Hypothalamus (tissue), 51 donors: ENCODE measurements at places on chromosomes 7 and 10.
A peak's percentile ranks its signal among the peaks of the same experiment; 100 is the strongest.

- no peak for DNase-seq
These were observed 886.4 kb upstream of the LRRN3 start for GRCh38 chr7:110204527-110204926.

DNA sequence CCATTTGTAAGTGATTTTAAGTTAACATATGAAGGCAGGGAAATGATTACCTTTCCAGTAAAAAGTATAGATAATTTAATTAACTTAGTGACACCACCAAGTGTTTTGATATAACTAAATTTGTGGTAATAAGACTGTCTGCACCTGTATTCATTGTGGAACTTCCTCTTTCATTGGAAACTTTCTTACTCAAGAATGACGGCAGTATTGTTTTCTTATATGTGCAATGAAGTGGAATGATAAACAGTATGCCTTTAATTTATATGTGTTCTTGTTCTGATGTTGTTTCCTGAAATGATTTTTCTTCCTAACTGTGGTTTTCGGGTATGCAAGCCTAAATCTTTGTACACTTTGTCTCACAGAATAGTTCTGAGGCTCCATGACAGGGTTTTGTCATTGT is 46.4 kb downstream of the CASD1 start:
- no peak for DNase-seq

DNA sequence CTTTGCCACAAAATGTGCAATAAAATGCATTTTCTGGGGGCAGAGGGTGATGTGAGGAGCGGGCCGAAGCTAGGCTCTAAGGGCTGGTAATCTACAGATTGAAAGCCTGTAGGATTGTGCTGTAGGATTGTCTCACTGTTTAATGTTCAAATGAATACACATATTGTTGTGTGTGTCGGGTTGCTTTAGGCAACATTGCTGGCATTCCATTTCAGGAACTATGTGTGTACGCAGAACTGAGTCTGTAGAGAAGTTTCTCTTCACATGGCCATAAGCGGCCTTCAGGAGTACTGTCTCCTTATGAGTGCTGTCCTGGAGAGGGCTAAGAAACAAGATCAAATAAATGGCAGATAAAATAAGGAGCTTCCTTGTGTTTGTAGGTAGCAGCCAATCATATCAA is 540.2 kb downstream of the GATA3 start:
- DNase-seq, result no peak

- peak; percentile 25 for DNase-seq
These were observed 31.7 kb downstream of the CYCS start for GRCh38 chr7:25093268-25093826.

- DNase-seq, result peak; percentile 81
These were observed 39.2 kb downstream of the XPNPEP1 start for GRCh38 chr10:109883859-109884771.

GRCh38 chr7:127758845-127759244 is 106.9 kb downstream of the SND1 start:
- no peak for DNase-seq

DNA sequence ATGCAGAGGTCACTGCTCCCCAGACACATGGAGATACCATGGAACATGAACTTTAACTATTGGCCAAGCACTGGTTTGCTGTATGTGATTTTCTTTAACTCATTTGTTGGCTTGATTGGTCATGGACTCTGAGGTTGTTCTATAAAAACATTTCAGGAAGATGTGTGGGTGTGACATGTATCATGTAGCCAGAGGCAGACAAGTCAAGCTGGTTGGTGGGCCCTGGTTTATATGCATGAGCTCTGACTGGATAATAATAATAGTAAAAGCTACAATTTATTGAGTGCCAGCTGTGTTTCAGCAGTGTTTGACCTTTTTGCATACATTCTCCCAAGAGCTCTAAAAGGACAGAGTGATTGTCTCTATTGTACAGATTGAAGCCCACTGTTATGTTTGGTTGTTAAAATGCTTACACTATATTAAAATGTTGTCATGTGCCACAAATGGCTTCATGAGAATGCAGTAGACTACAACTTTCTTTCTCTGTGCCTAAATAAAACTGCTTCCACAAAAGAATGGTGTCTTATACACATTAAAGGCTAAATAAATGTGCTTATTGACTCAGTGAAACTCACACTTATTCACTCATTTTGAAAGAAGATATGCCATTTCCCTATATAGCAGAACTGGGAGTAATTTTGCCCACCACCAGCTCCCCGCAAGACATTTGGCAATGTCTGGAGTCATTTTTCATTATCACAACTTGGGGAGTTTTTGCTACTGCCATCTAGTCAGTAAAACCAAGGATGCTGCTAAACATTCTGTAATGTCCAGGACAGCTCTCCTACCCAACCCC is 243.6 kb upstream of the NFE2L3 start:
- DNase-seq, result no peak

DNA sequence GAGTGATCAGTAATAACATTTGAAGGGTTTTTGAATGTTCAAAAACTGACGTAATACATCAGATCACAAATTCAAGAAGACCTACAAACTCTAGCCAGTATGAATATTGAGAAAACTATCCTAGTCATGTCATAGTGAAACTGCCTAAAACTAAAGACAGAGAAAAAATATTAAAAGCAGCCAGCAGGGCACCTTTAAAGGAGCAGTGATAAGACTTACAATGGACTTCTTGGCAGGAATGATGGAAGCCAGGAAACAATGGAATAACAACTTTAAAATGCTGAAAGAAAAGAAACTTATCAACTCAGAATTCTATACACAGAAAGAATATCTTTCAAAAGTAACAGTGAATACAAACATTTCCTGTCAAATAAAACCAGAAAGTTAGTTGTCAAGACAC is 78.3 kb upstream of the CTBP2 start:
- DNase-seq, result no peak

GRCh38 chr10:93916257-93917063 is 22.7 kb downstream of the SLC35G1 start:
- no peak for DNase-seq

DNA sequence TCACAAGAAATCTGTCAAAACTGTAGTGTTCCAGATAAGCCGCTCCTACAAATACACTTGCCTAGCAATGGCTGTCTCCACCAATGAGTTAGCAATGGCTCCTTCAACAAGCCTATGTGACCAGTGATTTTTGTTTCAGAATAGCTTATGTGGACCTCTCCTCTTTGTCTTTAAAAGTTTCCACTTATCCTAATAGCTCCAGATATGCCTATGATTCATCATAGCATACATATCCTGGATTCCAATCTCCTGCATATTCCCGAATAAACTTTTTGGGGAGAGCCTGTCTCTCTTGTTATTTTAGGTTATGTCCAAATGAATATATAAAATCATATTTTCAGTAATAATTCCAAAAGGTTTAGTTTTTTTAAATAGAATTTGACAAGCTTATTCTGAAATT is 510.6 kb downstream of the ARL4A start:
- no peak for DNase-seq

GRCh38 chr7:80643336-80643915 is 5.0 kb downstream of the CD36 start:
- DNase-seq, result no peak

DNA sequence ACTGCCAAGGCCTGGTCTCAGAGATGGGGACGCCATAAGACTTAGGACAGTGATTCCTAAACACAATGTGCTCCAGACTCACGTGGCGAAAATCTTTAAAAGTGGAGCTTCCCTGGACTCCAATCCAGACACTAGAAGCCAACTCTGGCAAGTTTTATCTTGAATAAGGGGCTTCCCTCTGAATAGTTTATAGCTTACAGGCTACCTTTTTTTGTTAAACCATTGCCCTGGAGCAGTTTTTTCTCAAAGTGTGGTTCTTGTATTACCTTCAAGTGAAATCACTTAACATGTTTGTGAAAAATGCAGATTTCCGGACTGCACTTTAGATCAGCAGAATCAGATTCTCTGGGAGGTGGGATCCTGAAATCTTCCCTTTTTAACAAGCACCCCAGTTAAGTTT is 171.7 kb upstream of the PHF14 start:
- no peak for DNase-seq

DNA sequence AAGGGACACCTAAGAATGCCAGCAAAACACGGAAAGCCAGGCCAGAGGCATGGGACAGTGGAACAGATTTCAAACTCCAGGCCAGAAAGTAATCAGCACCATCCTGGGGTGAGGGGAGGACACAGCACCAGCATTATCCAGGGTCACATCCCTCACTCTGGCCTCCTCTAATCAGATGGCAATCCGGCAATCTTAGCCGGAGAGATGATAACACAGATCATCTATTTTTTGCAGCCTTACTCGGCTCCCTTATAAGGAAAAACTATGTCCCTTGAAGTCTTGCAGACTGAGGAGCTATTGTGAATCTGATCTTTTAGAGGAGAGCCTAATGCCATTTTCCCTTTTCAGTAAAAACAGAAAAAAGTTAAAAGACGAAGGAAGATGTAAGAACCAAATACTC is 16.5 kb downstream of the TRIL start:
- no peak for DNase-seq

DNA sequence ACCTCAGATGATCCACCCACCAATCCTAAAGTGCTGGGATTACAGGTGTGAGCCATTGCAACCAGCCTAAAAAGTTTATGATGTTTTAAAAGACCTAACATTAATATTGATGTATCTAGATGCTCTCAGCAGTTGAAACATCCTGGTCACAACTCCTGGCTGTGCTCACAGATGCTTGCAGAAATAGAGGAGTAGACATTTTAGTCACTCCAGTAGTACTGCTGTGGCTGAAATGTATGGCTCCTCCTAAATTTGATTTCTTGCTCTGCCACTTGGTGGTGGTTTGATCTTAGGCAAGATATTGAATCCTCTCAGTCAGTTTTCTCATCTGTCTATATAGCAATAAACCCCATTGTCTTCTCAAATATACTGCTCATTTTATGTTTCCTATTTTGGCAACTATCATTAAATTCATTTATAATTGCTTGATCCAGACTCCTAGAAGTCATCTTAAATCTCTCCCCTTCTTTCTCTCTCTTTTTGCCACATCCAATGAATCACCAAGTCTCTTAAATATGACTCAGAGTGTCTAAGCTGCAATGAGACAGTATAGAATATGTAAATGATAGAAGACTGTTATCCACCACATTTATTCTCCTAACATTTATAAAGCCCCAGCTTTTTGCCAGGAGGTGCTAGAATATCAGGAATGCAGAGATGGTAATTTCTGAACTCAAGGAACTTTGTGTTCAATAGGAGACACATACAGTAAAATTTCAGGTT is 78.1 kb upstream of the NRBF2 start:
- no peak for DNase-seq

GRCh38 chr7:38682606-38683005 is 51.4 kb upstream of the AMPH start:
- no peak for DNase-seq

DNA sequence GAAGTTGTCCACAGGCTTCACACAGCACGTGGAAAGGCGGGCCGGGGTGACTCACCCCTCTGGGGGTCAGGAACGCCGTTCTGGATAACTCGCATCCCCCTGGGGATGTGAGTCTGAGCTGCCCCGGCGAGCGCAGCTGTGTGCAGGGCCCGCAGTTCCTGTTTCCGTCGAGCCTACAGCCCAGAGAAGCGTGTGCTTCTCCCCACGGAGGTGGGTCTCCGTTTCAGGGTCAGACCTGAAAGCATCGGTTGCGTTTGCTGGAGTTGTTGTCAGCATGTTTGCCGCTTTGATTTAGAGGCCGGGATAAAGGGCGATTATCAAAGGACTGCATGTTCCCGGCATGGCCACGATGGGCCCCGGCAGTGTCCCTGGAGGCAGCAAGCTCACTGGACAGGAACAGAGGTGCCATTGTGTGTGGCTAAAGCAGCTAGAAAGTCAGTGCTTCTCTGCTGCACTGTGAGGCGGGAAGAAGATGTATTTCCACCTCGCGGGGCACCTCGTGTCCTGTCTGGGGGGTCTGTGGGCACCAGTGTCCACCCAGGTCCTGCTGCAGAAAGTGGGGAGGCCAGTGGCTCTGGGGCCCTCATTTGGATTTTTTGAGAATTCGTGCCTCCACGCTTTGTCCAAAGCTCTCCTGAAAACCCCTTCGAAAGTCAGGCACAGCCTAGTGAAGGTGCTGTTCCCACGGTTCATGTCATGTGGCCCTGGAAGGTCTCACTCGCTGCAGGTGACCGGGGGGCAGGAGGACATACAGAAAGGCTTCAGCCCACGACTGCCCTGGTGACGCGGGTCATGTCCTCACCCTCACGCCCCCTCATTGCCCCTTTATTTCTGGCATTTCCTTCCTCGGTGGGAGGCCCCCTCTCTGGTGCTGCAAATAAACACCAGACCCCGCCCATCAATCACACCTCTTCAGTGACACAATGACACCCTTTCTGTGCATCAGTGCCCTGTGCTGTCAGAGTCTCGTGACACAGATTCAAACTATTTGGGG is 27.4 kb upstream of the GDI2 start:
- DNase-seq, result no peak

GRCh38 chr7:139099172-139099947 is 10.2 kb downstream of the ZC3HAV1 start:
- no peak for DNase-seq

- no peak for DNase-seq
These were observed 277.0 kb downstream of the EXOC4 start for GRCh38 chr7:133529861-133530260.

GRCh38 chr7:94514140-94514889 is 4.7 kb downstream of the CASD1 start:
- DNase-seq, result no peak

DNA sequence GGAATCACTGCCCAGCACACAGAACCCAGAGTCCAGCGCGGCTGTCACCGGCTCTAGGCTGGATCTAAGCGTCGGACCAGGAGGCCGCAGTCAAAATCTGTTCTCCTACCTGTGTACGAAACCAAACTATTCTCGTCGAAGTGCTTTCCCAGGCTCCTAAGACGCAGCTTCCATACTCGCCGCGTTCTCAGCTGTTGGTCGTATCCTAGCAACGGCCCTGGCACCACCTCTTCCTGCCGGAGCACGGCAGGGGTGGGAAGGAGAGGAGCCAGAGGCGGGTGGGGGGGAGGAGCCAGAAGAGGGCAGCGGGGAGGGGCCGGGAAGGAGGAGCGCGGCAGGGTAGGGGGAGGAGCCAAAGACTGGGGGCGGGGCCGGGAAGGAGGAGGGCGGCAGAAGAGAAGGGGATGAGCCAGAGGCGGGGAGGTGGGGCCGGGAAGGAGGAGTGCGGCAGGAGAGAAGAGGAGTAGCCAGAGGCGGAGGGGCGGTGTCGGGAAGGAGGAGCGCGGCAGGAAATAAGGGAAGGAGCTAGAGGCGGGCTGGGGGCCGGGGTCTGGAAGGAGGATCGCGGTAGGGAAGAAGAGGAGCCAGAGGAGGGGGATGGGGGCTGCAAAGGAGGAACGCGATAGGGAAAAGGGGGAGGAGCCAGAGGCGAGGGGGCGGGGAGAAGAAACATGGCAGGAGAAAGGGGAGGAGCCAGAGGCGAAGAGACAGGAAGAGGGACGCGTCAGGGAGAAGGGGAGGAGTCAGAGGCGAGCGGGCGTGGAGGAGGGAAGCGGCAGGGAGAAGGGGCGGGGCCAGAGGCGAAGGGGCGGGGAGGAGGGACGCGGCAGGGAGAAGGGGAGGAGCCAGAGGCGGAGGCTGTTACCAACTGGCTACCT is at the start of gene IQUB:
Gene IQUB, minus strand, starts transcription at position 213 of the 878 bp plus-strand sequence. CDS start 22,255 bp downstream, outside the sequence.
- peak; percentile 96 for DNase-seq

GRCh38 chr10:3907514-3907913 is 122.5 kb upstream of the KLF6 start:
- DNase-seq, result no peak

GRCh38 chr10:92750791-92751533 is 61.2 kb downstream of the HHEX start:
- no peak for DNase-seq
